ENCODE measurements at places on chromosomes 3 and 15. TPM values are rescaled to one million over a fixed set of nuclear protein-coding genes. Genes with fewer than 3 reads are reported as not detected.

The GABPB1 gene
- total RNA-seq, result 32.6 TPM

The MYRIP gene
- total RNA-seq, result not detected

The ANKUB1 gene
- total RNA-seq, result not detected

The WDR93 gene
- total RNA-seq, result 0.15 TPM

The GABRA5 gene
- 0.30 TPM for total RNA-seq

The SLC28A1 gene
- not detected for total RNA-seq

The MORC1 gene
- not detected for total RNA-seq

The MYL3 gene
- total RNA-seq, result not detected

The KNG1 gene
- not detected for total RNA-seq

The PLA2G4D gene
- not detected for total RNA-seq

The DNAJA4 gene
- total RNA-seq, result 2.0 TPM

The SLC51B gene
- not detected for total RNA-seq

The STAC gene
- 4.3 TPM for total RNA-seq

The SEMA6D gene
- total RNA-seq, result 1.8 TPM

The CD86 gene
- not detected for total RNA-seq

The P2RY1 gene
- total RNA-seq, result 0.30 TPM

The C15orf40 gene
- 16.0 TPM for total RNA-seq

The LEKR1 gene
- total RNA-seq, result 0.45 TPM

The KLHL40 gene
- not detected for total RNA-seq

The MCF2L2 gene
- total RNA-seq, result 3.2 TPM

The TMEM87A gene
- 31.3 TPM for total RNA-seq

The CCDC54 gene
- not detected for total RNA-seq

The MRPL47 gene
- 30.1 TPM for total RNA-seq

The ALG1L2 gene
- not detected for total RNA-seq

The VEPH1 gene
- 25.9 TPM for total RNA-seq

The SKOR1 gene
- not detected for total RNA-seq

The LRRC15 gene
- total RNA-seq, result not detected

The LRRC2 gene
- total RNA-seq, result under 0.01 TPM

The MEGF11 gene
- total RNA-seq, result not detected

The SLC15A2 gene
- total RNA-seq, result 0.17 TPM

The CD80 gene
- not detected for total RNA-seq
